ENCODE measurements at places on chromosomes 16 and 17.

GRCh38 chr17:3719265-3719664 is 4.4 kb upstream of the HASPIN start:
- no peak for DNase-seq

- no peak for DNase-seq
These were observed 37.1 kb downstream of the CDRT15 start for GRCh38 chr17:14199601-14200000.

- DNase-seq, result no peak
These were observed 119.4 kb downstream of the SOCS1 start for GRCh38 chr16:11136600-11136999.

DNA sequence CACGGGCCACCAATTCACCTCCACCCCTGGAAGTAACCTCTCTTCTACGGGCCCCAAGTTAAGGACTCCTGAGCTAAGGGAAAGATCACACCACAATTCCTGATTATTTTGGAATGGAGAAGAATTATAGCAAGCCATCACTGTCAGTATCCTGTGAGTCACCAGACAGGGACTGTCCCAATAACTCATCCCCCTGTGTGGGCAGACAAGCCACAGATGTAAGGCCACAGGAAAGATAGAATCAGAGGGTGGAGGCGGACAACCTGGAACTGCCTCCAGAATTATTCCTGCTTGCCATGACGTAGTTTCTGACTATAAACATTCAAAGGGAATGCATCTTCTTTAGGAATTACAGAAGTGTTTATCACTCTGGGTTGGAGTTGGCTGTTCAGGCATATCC is 5.8 kb upstream of the MYO1D start:
- no peak for DNase-seq

- no peak for DNase-seq
These were observed 256.5 kb downstream of the GSG1L start for GRCh38 chr16:27806986-27807385.

GRCh38 chr16:84911486-84912216 is 91.9 kb downstream of the CRISPLD2 start:
- DNase-seq, result no peak

GRCh38 chr17:5545051-5545987 is 39.0 kb downstream of the NLRP1 start:
- DNase-seq, result no peak

DNA sequence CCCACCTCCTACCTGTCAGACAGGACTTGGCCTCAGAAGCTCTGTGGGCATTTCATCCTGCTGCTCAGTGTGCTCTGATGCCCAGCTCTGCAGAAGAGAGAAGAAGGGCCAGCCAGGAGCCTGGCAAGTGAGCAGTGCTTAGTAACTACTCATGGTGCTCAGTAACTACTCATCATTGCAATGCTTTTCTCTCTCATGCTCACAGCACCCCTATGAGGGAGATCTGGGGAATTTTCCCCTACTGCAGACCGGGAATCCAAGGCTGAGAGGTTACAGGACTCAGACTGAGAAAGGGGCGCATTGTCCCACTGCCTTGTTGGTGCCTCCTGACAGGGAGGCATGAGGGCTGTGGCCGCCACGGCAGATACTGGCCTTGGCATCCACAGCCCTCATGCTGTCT is 261.1 kb downstream of the C16orf95 start:
- no peak for DNase-seq

DNA sequence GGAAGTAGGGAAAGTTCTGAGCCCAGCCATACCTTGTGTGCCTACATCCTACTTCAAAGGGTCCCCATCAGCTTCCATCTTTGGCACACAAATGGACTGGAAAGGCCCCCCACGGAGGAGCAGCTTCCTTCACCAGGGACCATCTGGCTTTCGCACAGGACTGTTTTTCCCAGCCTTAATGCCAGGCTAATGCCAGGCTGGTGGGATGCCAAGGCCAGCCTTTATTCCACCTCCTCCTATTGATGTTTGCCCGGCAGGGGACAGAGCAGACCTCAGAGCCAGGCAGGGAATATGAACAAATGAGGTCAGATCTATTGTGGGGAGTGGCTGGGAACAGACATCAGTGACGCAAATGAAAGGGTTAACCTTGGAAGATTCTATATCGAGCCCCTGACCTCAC is 5.7 kb downstream of the GPR179 start:
- no peak for DNase-seq

DNA sequence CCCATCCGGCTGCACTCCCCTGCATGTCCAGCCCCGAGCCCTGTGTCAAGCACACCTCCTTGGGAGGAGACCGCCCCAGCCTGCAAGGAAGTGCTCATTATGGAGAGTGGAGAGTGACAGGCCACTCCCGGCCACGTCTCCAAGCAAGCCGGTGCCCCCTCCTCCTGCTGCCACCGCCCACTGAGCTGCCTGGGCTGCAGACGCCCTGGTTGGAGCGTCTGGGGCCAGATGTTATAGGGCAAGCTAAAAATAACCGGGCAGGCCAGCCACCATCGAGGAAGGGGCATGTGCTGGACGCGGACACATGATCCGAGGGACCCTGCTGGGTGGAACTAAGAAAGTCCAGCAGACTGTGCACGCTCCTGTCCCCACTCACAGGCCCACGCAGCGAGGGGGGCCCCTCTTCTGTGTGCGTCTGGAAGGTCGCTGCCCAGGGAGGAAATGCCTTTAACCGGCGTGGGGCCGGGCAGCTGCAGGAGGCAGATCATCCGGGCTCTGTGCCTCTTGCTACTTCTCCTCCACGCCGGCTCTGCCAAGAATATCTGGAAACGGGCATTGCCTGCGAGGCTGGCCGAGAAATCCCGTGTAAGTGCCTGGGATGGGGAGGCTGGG is at the start of gene WFDC1:
Gene WFDC1, plus strand, starts transcription at position 348 of the 612 bp plus-strand sequence. Its CDS starts 94 bp downstream, at position 442.
- DNase-seq, result no peak

- DNase-seq, result no peak
These were observed 8.2 kb upstream of the MPP2 start for GRCh38 chr17:43915559-43915958.

DNA sequence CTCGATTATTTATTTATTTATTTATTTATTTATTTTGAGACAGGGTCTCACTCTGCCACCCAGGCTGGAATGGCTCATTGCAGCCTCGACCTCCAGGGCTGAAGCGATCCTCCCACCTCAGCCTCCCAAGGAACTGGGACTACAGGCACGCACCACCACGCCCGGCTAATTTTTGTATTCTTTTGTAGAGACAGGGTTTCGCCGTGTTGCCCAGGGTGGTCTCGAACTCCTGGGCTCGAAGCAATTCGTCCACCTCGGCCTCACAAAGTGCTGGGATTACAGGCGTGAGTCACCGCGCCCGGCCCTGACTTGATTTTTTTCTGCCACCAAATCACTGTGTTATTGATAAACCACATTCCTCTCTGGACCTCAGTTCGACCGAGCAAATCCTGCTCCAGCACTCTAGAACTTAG is 758 bp upstream of the RPL23A start:
- no peak for DNase-seq

DNA sequence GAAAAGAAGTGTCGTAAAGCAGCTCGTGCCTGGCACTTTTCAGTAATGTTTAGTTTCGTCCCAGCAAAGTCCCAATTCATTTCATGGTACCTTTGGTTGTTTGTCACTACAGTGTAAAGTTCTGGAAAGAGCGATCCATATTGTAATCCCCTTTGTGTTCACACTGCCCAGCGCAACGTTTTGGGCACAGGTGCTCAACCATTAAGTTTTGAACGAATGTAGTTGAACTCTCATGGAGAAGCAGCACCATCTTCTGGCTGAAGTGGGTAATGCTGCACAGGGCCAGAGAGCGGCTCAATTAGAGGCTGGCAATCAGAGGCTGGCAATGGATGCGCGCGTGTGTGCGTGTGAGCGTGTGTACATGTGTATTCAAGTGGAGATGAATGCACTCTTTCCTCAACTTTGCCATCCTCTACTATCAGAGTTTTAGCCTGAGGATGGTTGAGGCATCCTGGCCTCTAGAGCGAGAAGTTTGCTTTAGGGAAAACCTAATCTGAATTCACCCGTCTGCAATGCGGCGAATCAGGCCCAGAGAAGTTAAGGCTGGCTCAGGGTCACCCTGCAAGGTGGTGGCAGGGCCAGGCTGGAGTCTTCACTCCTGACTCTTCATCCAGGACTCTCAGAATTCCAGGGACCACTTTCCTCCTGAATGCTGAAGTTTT is 29.9 kb downstream of the DYNLL2 start:
- peak; percentile 76 for DNase-seq

GRCh38 chr17:14318918-14319205 is 18.0 kb downstream of the HS3ST3B1 start:
- DNase-seq, result no peak

DNA sequence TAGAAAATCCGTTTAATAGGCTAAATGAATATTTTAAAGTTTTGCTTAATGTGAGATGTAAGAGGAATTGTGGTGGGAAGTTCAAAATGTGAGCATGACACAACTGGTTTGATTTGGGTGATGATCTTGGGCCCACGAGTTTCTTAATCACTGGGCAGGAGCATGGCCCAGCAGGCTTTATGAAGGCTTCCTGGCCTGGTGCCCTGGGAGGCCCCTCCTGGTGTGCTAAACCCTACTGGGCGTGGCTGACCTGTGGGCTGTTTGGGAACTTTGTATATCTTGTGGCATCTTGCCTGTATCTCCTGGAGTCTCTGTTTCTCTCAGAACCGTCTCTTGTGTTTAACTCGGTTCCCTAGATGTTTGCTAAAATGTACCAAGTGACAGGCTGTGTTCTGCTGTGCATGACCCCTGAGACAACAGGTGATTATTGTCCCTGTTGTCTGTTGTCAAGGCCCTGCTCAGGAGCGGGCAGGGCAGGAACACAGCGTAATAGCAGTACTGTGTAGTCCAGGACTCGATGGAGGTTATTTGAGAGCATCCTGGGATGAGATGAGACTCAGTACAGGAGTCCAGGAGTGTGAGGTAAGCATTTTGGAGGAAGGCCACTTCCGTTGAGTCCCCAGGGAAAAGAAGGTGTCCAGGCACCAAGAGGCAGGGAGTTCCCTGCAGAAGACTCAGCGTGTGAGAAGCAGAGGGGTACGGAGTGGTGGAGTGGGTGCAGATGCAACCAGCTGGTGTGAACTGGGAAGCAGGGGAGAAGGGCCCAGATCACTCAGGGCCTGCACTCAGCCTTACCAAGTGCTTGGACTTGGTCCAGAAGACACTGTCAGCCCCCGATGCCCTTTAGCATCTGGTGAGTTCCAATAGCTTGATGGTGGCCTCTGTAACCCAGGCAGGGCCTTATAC is 48.5 kb downstream of the B9D1 start:
- DNase-seq, result no peak
